ENCODE measurements at places on chromosomes 1 and 21.

DNA sequence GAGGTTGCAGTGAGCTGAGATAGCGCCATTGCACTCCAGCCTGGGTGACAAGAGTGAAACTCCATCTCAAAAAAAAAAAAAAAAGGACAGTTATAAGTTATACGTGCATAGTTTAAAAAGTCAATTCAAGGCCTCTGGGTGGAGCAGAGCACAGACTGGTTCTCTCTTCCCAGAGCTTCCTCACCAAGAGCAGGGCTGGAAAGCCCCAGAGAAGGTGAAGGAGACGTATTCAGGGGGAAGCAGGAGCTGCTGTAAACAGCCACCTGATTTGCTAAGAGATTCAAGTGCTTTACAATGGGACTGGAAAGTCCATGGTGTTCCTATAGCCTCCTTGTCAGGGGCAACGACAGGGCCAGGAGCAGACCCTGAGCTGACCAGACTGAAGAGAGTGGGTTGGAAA is 85.0 kb upstream of the LYST start:
- DNase-seq = no peak

DNA sequence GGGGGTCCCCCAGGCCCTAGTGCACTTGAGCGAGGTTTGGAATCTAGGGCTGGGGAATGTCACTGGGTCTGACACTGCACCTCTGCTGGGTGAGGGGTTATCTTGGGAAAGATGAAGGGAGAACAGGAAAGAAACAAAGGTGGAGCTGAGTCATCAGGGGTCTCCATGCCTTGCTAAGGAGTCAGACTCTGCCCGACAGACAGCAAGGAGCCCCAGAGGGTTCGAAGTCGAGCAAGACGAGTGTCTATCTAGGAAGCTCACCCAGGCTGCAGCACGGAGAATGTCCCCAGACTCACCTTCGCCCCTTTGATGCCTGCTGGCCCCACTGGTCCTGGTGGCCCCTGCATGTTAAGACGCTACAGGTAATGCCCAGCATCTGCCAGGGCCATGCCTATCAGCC is 18.0 kb downstream of the COL16A1 start:
- no peak for DNase-seq

DNA sequence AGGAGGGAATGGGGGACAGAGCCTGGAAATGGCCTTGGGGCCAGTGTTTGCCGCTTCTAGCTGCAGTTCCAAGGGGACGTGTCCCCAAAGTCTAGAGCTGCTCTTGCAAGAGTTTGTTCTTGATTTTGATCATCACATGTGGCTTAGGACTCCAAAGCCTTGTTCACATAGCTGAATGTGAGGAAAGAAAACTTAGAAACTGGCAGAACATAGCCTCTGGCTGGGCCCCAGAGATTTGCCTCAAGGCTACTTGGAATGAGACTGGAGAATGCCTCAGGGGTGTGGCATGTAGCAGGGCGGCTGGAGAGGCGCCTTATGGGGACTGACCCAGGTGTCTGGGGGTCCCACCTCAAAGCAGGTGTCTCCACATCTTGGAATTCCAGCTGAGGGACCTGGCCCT is 2.3 kb downstream of the PDXK start:
- no peak for DNase-seq

DNA sequence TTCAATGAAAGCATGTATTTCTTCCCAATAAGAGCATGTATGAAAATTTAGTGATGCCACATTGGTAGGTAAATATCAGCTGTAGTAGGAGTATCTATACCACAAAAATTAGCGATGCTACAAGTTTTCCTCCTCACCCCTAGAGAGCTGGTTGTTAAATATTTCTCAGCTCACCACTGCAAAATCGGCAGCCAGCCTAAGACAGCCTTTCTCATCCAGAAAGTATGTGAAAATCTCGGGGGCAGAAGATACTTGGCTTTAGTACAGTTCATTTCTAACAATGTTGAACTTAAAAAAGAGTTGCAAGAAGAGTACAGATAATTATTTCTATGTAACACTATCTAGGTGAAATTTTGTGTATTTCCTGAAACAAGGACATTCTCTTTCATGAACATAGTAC is 235.4 kb downstream of the TPR start:
- DNase-seq = no peak

GRCh38 chr21:24903994-24904635 is 703.2 kb downstream of the MRPL39 start:
- no peak for DNase-seq

DNA sequence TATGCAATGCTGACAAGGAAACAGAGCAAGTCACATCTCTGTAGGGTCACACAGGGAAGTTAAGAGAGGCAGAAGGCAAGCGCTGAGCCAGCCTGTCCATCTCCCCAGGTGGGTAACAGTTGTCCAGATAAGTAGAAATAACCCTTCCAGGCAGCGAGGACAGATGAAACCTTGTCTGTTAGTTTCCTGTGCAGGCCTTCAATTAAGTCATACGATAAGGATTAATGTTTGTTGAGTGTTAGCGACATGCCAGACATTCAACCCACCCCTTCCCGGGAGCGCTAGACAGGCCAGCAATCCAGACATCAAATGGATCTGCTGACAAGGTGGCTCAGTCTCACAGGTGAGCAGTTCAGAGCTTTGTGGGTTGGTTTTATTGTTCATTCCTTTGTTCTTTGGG is 221.5 kb upstream of the FMN2 start:
- DNase-seq = no peak

DNA sequence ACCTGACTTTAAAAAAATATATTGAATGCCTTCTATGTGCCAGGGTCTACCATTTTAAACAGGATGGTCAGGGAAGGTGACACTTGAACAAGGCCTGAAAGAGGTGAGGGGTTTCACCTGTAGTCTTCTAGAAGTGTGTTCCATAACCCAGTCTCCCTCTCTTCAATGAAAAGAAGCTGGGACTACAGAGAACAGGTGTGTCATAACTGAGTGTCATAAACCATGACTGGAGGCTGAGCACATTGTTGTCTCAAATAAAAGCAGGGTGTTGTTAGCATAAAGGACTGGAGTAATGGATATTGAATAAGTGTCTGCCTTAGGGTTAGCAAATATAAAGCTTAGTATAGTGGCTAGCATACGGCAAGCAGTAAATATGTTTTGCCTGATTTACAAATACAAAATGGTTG is 65.4 kb downstream of the SYDE2 start:
- no peak for DNase-seq

GRCh38 chr1:31951276-31951675 is 13.1 kb upstream of the PTP4A2 start:
- no peak for DNase-seq

GRCh38 chr1:6538956-6539355 is 15.4 kb downstream of the NOL9 start:
- DNase-seq = no peak

- DNase-seq = no peak
Observed at GRCh38 chr1:24506691-24507381, 4.2 kb downstream of the RCAN3 start.

- no peak for DNase-seq
Observed at GRCh38 chr1:17075470-17076255, 21.8 kb upstream of the SDHB start.

DNA sequence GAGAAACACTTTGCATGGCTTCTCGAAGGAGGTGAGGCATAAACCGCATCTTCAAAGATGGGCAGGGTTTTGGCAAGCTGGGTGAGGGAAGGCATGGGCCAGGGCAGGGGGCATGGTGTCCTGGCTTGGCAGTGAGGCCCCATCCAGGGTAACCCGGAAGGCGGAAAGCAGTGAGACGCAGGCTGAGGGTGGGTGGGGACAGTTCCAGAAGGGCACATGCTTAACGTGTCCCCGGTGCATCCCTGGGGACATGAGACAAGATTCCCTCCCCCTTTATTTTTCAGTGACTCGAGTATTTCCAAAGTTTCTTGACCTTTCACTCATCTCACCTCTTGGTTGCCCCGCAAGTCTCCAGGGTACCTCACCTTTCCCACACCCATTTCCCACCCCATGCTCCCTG is 122.8 kb upstream of the SLC25A33 start:
- DNase-seq = no peak

- DNase-seq = no peak
Observed at GRCh38 chr1:54378157-54378873, 27.9 kb downstream of the SSBP3 start.

GRCh38 chr1:225909477-225909876 is 14.6 kb downstream of the PYCR2 start:
- DNase-seq = no peak

GRCh38 chr1:31112266-31112935 is 46.9 kb upstream of the PUM1 start:
- DNase-seq = no peak

- DNase-seq = no peak
Observed at GRCh38 chr1:84968101-84968500, 28.8 kb downstream of the MCOLN2 start.

DNA sequence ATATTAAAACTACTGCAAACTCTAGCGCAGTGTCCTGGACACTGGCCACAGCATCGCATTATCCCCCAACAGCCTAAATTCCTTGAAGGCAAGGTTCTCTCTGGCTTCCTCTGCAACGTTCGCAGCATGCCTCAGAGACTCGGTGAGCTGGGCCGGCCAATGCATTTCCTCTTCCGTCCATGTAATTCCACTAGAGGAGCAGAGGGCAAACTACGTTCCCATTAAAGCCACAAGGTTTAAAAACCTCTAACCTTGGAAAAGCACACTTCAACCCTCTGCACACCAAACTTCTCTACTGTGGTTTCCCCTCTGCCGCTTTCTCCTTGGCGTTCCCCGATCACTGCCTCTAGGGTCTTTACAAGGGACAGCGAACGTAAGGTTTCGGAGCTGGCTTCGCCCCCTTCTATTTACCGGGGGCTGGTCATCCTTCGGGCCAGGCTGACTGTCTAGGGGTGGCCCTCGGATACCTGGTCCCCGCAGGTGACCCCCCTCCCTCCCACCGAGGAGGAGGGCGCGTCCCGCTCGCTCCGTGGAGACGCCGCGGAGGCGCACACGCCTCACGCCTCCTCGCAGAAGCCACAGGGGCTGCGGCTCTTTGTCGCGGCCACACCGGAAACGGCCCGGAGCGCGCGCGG is 456 bp upstream of the SMYD2 start:
- DNase-seq = no peak

GRCh38 chr1:84467298-84467697 is 11.8 kb upstream of the RPF1 start:
- no peak for DNase-seq

- no peak for DNase-seq
Observed at GRCh38 chr21:40902299-40902698, 55.3 kb upstream of the DSCAM start.

- DNase-seq = no peak
Observed at GRCh38 chr1:7681401-7681800, 89.7 kb upstream of the VAMP3 start.

- DNase-seq = no peak
Observed at GRCh38 chr1:233597489-233597901, 16.4 kb upstream of the KCNK1 start.

DNA sequence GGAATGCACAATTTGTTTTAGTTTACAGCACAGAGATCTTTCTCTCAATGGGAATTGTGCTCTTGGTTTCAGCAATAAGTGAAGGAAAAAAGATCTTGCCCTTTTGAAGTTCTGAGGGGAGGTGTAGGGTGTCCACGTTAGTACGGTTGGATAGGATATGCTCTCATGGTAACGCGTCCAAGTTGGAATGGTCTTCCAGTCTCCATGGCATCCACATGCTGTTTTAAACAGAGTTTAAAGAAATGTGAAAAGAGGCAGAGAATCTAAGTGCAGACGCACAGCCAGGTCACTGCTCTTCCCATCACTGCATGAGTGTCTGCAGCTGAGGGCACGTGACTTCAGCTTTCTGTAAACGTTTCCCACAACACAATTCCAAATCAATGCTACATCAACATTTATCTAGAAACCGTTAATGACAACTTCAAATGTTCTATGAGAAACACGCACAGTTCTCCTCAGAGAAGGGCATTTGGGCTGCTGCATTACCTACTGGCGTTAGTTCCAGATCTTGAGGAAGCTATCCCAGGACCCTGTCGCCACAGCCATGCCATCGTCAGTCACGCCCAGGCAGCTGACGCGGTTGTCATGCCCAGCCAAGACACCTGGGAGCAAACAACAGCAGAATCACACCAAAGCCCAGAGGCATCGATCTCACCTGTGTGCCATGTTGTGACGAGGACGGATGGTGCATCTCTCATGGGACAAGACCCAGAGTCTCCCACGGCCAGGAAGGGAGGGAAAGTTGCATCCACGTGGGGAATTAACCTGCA is 8.8 kb upstream of the NADK start:
- DNase-seq = no peak

GRCh38 chr1:198798923-198799386 is 160.1 kb downstream of the PTPRC start:
- DNase-seq = no peak

DNA sequence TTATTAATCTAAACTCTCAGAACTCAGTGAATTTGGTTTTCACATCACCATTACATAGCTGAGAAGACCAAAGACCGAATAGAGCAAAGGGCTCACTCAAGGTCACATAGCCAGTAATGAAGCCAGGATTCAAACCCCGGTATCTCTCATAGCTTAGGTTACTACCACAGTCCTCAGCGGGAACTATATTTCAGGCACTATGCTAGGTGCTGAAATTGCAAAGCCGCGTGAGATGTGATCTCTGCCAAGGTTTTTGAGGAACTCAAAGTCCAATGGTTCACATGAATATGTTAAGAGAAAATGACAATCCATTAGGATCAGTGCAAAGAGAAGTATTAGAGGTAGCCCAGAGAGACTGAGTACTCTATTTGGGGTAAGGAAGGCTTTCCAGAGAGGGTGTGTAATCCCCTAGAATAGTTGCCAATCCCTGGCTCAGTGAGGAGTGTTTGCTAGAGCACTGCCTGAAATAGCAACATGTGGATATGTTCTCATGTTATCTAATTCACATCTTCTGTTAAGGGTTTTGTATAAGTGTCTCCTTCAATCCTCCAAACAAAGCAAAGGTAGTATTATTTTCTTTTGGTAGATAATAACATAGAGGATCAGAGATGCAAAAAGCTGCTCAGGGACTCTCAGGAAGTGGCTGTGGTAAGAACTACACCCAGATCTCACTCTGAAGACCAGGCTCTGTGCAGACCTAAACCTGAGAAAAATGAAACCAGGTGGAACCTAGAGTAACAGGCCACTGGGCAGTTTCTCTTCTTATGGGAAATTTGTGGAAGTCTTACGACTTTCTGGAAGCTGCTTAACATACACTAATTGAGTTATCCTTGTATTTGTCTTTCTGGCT is 93.1 kb upstream of the C8B start:
- no peak for DNase-seq

DNA sequence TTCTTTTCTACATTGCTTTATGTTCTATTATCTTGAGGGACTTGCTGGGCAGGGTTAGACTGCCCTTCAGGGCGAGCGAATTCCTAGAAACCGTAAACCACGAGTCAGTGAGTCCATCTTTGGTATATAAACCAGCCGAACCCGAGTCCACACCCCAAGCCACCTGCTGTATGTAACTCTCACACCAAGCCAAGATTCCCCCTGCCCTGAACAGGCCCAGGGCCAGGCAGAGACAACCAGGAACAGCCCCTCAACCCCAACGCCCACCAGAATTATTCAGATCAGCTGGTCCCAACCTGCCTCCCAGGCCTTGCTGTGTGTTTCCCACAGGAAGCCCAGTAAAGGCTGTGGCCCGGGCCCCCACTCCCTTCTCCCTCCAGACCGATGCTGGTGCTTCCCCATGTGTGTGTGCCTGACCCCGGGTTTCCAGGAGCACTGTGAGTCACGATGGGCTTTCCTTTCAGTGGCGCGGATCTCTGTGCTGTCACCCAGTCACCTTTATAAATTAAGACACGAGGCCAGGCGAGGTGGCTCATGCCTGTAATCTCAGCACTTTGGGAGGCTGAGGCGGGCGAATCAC is 17.1 kb downstream of the KIF17 start:
- DNase-seq = no peak
